ENCODE measurements at places on chromosomes 1 and 21.

DNA sequence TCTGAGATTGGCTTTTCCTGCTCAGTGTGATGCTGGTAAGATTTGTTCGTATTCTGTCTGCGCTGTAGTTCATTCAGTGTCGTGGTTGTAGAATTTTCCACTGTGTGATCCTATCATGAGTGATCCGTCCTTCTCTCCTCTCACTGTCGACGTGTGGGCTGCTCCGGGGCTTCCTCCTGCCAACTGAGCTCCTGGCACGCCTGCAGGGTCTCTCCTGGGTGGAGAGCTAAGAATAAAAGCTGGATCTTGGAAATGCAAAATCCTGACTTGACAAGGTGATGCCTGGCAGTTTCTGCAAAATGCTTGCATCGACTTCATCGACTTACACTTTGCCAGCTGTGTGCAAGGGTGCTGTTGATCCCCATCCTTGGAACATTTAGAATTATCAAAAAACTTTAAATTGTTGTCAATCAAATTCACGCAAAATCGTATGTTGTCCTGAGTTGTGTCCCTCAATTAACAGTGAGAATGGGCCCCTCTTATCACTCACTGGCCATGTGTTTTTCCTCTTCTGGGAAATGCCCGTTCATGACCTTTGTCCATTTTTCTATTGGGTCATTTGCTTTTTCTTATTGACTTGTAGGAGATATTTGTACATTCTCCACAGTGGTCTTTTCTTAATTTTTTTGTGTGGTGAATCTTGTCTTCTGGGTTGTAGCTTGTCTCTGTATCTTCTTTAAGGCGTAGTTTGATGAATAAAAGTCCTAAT, 125.5 kb downstream of the CRYAA start:
- no peak for DNase-seq

GRCh38 chr1:76153841-76154205, 79.3 kb downstream of the ST6GALNAC3 start:
- DNase-seq: no peak

GRCh38 chr1:15353839-15354579, 55.7 kb upstream of the EFHD2 start:
- no peak for DNase-seq

GRCh38 chr1:218380125-218380977, 35.2 kb downstream of the TGFB2 start:
- no peak for DNase-seq

GRCh38 chr1:175757381-175758015, 14.1 kb upstream of the TNR start:
- DNase-seq: no peak

- no peak for DNase-seq
Observed at GRCh38 chr1:91527266-91527765, 26.7 kb downstream of the CDC7 start.

GRCh38 chr1:157450106-157450505, 102.2 kb downstream of the FCRL5 start:
- DNase-seq: no peak

DNA sequence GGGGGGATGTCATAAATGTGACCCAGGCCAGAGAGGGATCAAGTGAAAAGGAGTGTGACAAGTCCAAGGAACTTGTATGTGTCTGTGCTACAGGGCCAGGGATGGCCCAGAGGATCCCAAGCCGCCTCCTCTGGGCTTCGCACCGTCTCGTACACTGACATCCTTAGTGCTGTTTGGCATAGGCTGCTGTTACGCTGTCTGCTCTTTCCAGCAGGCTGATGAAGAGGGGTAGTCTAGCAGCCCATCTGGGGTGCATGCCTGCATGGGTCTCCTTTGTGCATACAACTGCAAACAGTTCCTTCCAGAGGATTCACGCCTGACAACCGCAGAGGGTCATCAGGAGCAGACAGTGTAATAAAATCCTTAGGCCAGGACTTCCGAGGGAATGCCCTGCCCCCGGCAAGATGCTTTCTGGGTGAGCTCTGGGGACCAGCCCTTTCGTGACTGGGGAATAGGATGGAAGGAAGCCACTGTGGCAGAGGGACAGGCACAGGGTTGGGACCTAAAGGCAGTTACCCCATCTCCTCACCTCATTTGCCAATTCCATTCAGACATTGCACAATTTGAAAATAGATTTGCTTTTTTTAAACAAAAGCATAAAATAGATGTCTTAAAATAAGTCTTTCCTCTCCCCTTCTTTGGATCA, 6.3 kb upstream of the GOLT1A start:
- no peak for DNase-seq

GRCh38 chr1:77697441-77697840, 15.0 kb upstream of the ZZZ3 start:
- no peak for DNase-seq

GRCh38 chr1:17873007-17873675, 118.0 kb downstream of the ACTL8 start:
- no peak for DNase-seq

GRCh38 chr1:222306512-222306911, 241.4 kb downstream of the HHIPL2 start:
- no peak for DNase-seq

DNA sequence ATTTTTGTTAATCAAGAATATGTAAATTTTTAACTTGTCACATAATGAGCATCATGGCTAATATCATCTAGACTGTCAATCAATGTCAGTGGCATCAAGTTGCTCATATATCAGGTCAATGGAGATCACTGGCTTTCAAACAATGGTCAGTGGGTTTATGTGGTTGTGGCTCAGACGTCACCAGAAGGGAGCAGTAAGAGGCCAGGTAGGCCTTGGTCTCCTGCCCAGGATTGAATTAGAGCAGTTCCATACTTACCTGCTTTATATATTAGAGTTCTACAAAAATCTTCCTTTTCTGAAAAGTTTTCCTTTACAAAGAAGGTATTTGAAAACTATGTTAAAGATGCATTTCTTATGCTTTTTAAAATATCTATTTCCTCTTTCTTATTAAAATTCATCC, 206.3 kb upstream of the B3GALT2 start:
- no peak for DNase-seq

- DNase-seq: no peak
Observed at GRCh38 chr1:113396585-113396984, 6.3 kb downstream of the MAGI3 start.

- DNase-seq: peak; percentile 85
Observed at GRCh38 chr1:221712776-221713431, 29.0 kb downstream of the DUSP10 start.

DNA sequence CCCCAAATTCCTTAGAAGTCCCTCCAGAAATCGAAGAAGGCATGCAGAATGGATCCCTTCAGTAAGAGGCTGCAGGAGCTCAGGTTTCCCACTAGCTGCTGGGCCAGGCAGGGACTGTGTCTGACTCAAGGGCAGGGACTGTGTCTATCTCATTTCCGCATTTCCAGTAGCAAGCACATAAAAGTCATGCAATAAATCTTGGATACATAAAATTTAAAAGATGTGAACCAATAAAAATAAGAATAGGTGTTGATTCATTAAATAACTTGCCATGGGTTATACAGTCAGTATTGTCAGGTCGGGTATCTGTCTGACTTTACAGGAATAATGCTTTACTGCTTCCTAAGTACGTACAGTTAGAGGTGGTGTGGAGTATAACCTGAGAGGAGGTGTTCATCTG, 15.2 kb downstream of the PM20D1 start:
- no peak for DNase-seq

- no peak for DNase-seq
Observed at GRCh38 chr1:182080040-182080439, 18.5 kb upstream of the ZNF648 start.

GRCh38 chr1:95216292-95216990, 17.6 kb upstream of the RWDD3 start:
- DNase-seq: no peak

DNA sequence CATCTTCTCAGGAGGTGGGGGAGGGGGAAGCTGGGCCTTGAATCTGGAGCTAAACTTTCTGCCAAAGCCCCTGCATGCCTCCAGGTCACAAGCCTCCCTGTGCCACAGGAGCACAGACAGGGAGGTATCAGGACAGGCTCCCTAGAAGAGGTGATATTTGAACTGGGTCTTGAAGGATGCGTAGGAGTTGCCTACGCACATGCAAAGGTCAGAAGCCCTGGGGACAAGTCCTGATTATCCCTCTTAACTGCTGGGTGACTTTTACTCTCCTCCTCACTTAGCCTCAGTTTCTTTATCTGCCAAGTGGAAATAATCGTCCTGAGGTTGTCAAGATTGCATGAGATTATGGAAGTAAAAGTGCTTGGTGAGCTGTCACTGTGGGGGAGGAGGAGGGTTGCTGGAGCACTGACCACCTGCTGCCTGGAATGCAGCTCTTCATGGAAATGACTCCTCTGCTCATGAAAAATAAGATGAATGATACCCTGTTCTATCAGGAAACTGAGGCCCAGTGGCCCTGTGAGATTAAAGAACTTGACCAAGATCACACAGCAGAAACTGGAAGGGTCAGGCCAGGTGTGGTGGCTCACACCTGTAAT, 50.6 kb upstream of the LAPTM5 start:
- DNase-seq: no peak

GRCh38 chr1:170559166-170559565, 27.2 kb downstream of the GORAB start:
- DNase-seq: no peak

DNA sequence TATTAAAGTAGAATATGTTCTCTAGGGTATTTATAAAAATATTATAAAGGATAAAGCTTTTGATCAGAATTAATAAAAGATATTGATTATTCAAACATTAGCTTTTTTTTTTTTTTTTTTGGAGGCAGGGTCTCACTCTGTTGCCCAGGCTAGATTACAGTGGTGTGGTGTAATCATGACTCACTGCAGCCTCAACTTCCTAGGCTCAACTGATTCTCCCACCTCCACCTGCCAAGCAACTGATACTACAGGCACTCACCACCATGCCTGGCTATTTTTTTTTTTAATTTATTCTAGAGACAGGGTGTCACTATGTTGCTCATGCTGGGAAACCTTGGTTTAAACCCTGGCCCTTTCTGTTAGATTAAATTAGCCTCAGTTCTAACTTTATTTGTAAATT, 188.3 kb downstream of the CLEC20A start:
- DNase-seq: no peak

- peak; percentile 11 for DNase-seq
Observed at GRCh38 chr1:107935396-107936064, 29.4 kb downstream of the VAV3 start.

- no peak for DNase-seq
Observed at GRCh38 chr1:112396653-112397471, 848 bp downstream of the CTTNBP2NL start.

- DNase-seq: no peak
Observed at GRCh38 chr21:44732956-44733355, 21.6 kb upstream of the TSPEAR start.

- DNase-seq: no peak
Observed at GRCh38 chr1:223765036-223765718, 52.8 kb downstream of the CAPN2 start.

GRCh38 chr1:241460098-241460873, 59.3 kb downstream of the FH start:
- DNase-seq: no peak

- no peak for DNase-seq
Observed at GRCh38 chr1:147177611-147178380, 5.5 kb upstream of the PRKAB2 start.

- no peak for DNase-seq
Observed at GRCh38 chr1:42552636-42553035, 89.5 kb downstream of the CCDC30 start.

- no peak for DNase-seq
Observed at GRCh38 chr1:169914531-169914930, 20.8 kb upstream of the SCYL3 start.

- DNase-seq: no peak
Observed at GRCh38 chr1:160666079-160666442, 19.2 kb upstream of the SLAMF1 start.

GRCh38 chr1:214362188-214362882, 81.4 kb downstream of the SMYD2 start:
- DNase-seq: no peak

DNA sequence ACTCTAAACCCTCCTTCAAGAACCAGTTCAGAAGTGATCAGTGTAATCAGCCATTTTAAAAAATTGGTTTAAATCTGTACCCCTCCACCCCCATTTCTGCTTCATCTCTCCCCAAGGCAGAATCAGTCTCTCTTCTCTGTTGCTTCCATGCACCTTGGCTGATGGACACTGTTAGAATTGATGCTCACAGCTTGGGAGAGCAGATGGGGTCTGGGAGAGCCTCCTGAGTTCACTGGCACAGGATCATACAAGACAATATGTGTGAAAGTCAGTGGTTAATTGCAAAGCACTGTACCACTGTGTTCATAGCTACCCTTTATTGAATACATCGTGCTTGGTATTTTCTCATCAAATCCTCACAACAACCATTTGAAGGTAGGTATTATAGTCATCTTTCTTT, 140.9 kb downstream of the ROR1 start:
- no peak for DNase-seq

DNA sequence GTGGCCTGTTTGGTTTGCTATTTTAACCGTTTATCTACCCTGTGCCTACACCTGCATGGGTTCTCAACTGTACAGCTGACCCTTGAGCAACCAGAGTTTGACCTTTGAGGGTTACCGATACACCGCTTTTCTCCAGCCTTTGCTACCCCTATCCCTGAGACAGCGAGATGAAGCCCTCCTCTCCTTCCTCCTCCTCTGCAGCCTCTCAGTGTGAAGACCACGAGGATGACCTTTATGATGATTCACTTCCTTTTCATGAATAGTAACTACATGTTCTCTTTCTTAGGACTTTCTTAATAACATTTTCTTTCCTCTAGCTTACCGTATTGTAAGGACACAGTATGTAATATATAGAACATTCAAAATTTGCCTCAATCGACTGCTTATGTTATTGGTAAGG, 14.5 kb upstream of the RNF187 start:
- DNase-seq: no peak

GRCh38 chr1:11770011-11770410, 8.0 kb downstream of the C1orf167 start:
- no peak for DNase-seq

GRCh38 chr1:202293569-202293968, 48.2 kb downstream of the UBE2T start:
- no peak for DNase-seq

GRCh38 chr1:203440771-203441170, 34.8 kb upstream of the PRELP start:
- DNase-seq: no peak

DNA sequence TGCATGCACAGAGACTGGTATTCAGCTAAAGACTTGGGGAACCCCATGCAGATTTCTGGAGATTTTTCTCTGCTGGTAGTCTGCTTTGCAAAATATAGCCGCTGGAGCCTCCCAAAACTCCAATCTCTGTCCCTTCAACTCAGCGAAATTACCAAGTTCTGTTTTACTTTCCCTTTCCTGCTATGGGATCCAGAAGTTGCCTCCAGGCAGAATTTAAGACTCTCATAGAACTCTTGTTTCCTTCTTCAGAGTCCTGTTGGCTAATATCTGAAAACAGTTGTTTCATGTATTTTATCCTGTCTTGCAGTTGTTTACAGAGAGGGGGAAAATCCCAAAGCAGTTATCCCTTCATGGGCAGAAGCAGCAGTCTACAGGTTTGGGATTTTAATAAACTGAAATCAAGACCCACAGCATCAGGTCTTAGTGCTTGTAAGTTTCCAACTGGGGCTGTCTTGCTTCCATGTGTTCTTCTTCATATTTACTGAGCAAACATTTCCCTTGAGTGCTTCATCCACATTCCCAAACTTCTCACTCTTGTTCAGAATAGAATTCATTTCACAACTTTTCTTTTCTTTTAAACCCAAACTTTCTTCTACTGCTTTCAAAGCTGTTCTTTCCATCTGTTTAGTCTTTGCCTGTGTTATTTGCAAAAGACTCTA, 221.3 kb upstream of the DMRTA2 start:
- DNase-seq: no peak

Data from activated gamma-delta T cell treated with Interleukin-2 at 50 U/mL for 16 hours (primary cell).